ENCODE measurements at places on chromosomes 3 and 15. TPM values are rescaled to one million over a fixed set of nuclear protein-coding genes. Genes with fewer than 3 reads are reported as not detected.

DNA sequence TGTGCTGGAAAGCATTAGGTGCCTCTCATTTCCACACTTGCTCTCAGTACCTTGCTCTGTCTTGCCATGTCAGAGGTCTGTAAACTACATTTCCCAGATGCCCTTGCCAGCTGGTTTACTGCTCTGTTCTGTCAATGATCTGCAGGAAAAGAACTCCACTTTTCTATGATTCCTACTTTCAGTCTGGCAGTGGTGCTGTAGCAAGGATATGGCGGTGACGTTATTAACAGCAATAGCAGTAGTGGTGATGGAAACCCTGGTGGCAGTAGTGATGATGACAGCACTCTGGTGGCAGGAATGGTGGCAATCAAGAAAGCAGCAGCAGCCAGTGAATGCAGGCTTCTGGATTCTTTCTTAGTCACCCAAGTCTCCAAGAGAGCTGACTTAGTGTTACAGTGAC, 665.2 kb downstream of the DIPK2A start:
- DNase-seq = no peak

- DNase-seq = no peak
Observed at GRCh38 chr3:189727158-189727557, 96.0 kb downstream of the TP63 start.

TTLL13 gene
- not detected for total RNA-seq

GRCh38 chr3:38964646-38965045, 87.1 kb downstream of the SCN11A start:
- DNase-seq = no peak

SPATA12 gene
- total RNA-seq = 0.06 TPM

GRCh38 chr3:20990896-20991295, 760.1 kb downstream of the ZNF385D start:
- no peak for DNase-seq

DNA sequence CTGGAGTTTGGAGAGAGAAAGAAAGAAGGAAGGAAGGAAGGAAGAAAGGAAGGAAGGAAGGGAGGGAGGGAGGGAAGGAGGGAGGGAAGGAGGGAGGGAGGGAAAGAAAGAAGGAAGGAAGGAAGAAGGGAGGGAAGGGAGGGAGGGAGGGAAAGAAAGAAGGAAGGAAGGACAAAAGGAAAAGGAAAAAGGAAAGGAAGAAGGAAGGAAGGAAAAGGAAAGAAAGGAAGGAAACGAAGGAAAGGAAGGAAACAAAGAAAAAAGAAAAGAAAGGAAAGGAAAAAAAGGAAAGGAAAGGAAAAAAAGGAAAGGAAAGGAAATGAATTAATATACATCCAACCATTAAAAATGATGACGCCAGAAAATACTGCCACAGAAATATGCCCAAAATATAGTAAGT, 18.7 kb upstream of the OR4F6 start:
- DNase-seq = no peak

MAN2C1 gene
- 73.5 TPM for total RNA-seq

DNA sequence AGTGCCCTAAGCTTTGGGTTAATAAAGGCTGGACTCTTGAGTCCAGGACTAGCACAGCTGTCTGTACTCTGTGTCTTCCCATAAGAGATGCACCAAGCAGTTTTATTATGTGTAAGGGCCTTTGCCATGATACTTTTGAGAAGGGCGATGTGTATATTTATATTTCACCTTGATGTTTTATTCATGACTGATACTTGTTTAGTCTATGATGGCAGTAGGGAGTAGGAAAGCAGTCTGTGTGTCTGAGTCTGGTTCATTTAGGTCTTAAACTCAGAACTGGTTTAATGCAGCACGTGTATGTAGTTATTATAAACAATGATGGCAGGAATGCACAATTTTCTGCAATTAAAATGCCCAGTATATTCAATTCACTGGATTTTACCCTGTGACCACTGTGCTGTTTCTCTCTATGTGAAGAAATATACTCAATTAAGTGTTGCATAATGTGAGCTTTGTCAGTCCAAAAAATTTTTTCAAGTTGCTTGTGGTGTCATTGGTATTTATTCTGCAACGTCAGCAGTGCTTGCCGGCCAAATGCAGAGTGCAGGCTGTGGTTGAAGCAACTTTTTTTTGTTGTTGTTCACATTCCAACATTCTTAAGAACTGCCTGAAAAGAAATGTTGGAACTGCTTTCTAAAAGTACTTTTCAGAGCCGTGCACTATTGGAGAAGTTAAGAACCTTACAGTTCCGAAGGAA, 423.7 kb upstream of the SEMA6D start:
- no peak for DNase-seq

FAM107A gene
- 3.5 TPM for total RNA-seq

GRCh38 chr3:149703466-149703865, 45.6 kb upstream of the WWTR1 start:
- no peak for DNase-seq

GPR27 gene
- total RNA-seq = 1.8 TPM

CHDH gene
- 19.5 TPM for total RNA-seq

CISH gene
- total RNA-seq = 6.2 TPM

CHRM5 gene
- not detected for total RNA-seq

- DNase-seq = no peak
Observed at GRCh38 chr3:114128231-114128630, 50.6 kb downstream of the DRD3 start.

DNA sequence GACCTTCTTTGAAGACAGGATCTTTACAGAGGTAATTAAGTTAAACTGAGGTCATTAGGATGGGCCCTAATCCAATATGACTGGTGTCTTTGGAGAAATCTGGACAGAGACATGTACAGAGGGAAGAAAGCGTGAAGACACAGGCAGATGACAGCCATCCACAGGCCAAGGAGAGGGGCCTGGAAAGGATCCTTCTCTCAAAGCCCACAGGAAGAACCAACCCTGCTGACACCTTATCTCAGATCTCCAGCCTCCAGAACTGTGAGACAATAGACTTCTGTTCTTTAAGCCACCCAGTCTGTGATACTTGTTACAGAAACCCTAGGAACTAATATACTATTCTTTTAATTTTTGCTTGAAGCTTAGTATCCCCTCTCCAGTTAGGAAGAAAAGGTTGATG, 74.2 kb downstream of the WDR76 start:
- no peak for DNase-seq

All from pancreas (tissue), 10 donors.